CD4-positive, CD25-positive, alpha-beta regulatory T cell (primary cell): ENCODE measurements at places on chromosomes 6 and 20. TPM values are rescaled to one million over a fixed set of nuclear protein-coding genes. Genes with fewer than 3 reads are reported as not detected.

Gene CAPN11
- polyA plus RNA-seq: not detected

Gene DZANK1
- 0.85 TPM for polyA plus RNA-seq

Gene MYLK4
- not detected for polyA plus RNA-seq

Gene SOX18
- not detected for polyA plus RNA-seq

Gene MAS1
- polyA plus RNA-seq: not detected

Gene TRAPPC3L
- not detected for polyA plus RNA-seq

Gene FBXO30
- polyA plus RNA-seq: 1.6 TPM

Gene CSNK2A1
- 52.7 TPM for polyA plus RNA-seq

DNA sequence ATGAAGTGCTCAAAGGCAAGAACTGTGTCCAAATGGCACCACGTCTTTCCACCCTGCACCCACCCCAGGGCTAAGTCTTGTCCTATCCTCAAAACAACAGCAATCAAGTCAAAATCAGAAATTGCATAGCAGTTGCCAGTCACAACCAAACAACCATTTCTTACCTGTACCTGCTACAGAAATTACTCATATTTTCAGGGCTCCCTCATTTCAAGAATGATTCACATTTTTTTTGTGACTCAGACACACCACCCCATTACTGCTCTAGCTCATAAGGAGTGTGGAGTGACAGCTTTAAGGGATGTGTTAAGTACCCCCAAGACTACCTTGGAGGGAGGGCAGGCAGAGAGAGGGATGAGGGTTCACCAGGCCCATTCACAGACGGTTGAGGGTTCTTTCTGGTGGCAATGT is 111.7 kb downstream of the TRERF1 start:
- DNase-seq: peak; percentile 73

- DNase-seq: no peak
Observed at GRCh38 chr20:18263723-18264122, 24.6 kb upstream of the ZNF133 start.

DNA sequence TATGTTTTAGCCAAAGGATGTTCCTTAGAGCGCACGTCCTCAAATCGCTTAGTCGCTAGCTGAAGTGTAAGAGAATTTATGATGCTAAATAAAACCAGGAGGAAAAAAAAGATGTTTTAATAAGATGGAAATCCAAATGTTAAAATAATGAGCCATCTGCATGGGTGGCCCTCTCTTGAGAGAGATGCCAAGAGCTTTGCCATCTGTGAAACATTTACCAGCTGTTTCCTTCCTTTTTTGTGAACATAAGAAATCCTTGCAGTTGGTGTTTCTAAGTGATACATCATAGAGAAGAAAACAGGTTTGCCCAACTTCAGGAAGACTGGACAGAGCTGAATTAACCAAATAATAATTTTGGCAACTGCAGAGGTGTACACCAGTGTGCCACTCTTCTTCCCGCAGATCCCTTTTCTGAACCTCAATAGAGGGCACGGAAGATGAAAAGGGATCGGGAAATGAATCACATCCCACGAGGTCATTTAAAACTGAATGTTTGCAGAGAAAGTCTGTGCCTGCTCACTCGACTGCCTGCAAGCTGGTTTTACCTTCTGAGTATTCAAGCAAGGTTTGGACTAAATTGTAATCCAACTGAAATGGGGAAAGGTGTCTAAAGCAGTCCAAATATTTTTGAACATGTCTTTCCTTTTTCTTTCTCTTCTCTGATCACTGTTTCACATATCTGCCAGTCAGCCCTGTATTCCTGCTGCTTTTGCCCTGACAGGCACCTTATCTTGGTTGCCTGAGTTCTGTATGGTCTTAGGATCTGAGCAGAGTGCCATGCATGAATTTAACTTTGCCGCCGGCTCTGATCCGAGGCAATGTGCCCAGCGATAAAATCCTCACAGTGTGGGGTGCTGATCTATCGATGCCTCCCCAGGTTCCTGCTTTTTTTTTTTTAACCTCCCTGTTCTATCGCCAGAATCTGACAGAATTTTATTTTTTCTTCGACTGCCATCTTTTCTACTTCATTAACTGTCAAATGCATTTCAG is 35.5 kb upstream of the TSHZ2 start:
- no peak for DNase-seq

GRCh38 chr20:3461211-3461771 is 9.5 kb upstream of the ATRN start:
- no peak for DNase-seq

- no peak for DNase-seq
Observed at GRCh38 chr6:8085053-8085511, 17.3 kb downstream of the EEF1E1 start.

GRCh38 chr6:150297327-150298029 is 71.3 kb upstream of the IYD start:
- no peak for DNase-seq

DNA sequence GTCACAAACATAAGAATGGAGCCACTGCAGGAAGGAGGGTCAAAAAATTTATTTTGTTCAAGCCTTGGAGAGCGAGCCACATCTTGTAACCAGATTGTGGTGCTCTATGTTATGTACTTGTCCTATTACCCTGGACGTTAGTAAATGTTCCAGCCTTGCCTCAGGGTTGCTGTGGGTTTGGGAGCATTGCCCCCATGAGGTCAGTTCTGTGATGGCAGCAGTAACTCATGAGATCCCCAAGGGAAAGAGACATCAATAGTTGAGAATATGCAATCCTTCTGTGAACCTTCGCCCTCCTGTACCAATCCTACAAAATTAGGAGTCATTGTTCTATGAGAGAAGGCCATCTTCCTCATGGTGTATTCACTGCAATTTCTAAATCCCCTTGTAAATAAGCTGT is 16.4 kb upstream of the CFAP206 start:
- DNase-seq: no peak

- DNase-seq: no peak
Observed at GRCh38 chr6:147874322-147874721, 365.8 kb downstream of the SAMD5 start.

GRCh38 chr6:91273729-91274128 is 686.9 kb upstream of the MAP3K7 start:
- DNase-seq: no peak

DNA sequence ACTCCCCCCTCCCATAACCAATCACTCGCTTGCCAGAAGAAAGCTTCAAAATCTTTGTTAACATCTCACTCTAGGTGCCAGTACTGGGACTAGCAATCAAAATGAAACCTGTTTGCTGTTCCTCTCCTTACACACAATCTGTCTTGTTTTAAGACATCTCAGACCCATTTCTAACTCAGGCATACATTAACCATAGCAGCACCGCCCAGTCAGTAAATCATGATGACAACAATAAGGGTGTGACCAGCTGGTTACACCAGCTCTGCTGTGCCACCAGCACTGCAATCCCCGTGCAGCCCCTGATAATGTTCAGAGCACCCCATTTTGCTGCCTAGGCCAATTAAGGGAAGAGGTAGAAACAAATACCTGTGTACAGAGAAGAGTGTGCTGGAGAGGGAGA is 185.2 kb upstream of the TAB2 start:
- DNase-seq: no peak

DNA sequence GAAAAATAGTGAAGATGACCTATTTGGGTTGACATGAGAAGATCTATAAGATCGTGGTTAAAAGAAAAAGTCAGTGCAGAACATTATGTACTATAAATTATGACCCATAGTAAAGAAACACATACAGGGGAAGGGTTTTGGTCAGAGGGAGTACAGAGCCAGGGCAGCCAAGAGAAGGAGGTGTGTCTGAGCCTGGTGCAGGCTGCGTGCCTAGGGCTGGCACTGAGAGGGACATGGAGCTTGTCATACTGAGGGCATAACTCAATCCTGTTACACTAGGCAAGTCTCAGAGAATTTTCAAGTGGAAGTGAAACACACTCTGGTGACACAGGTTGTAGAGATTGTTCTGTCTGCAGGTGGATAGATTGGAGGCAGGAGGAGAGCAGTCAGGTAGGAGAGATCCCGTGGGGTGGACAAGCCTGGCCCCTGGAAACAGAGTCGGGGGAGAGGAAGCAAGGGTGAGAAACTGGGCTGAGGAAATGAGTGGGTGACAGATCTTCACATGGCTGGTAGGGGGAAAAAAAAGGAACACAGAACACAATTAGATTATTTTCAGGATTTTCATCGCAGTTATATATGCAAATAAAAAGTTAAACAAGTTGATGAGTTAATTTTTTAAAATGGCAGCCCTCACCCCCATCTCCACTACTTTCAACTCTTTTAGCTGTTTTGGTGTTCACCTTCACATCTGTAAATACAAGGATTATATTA is 18.5 kb upstream of the RNF39 start:
- no peak for DNase-seq

GRCh38 chr6:113623129-113623528 is 234.0 kb upstream of the MARCKS start:
- DNase-seq: no peak

DNA sequence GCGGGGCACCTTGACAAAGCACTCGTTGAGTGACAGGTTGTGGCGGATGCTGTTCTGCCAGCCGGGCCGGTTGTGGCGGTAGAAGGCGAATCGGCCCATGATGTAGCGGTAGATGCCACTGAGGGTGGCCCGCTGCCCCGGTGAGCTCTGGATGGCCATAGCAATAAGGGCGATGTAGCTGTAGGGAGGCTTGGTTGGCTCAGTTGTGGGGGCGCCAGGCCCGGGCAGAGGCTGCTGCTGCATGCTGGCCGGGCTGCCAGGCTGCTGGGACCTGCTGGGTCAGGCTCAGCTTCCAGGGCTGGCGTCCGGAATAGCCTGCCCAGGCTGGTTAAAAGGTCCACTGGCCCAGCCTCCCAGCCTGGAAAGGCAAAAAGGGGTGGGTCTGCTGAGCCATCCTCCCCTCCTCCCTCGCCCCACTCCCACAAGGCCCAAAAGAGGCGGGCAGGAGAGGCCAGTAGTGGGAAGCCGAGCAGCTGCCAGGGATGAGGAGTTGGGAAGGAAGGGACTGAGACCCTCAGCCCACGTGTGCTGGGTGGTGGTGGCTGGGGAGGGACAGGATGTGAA is at the start of gene FOXS1:
Gene FOXS1 (minus strand): TSS at position 305 of the 564 bp plus-strand sequence. CDS start 62 bp downstream, at position 243.
- no peak for DNase-seq
